Left renal pelvis (tissue), 4 donors: ENCODE measurements at places on chromosomes 2 and 18. TPM values are rescaled to one million over a fixed set of nuclear protein-coding genes. Genes with fewer than 3 reads are reported as not detected.

DNA sequence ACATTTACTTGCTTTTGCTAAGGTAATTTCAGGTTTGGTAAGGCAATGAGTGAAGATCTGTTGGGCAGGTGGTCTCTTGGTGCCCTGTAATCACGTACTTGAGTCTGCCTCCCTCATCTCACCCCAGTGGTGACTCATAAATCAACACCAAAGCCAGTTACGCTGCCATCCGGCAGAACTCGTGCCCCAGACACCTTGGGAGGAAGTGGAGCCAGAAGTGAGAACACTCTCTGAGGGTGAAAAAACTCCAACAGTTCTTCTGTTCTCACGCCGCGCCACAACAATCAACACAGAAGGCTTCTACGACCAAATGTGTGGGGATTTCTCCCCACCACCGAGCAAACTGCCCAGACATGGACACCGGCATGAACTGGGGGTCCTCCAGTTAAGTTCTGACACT is 206.2 kb downstream of the ARL4C start:
- DNase-seq: no peak

The RASGRP3 gene
- polyA plus RNA-seq: 15.3 TPM

- no peak for DNase-seq
Measured at GRCh38 chr18:31103423-31103822, 1.2 kb upstream of the DSC2 start.

- DNase-seq: no peak
Measured at GRCh38 chr18:59671551-59671950, 25.7 kb downstream of the CCBE1 start.

- DNase-seq: no peak
Measured at GRCh38 chr18:13474907-13475545, 251.3 kb downstream of the FAM210A start.

DNA sequence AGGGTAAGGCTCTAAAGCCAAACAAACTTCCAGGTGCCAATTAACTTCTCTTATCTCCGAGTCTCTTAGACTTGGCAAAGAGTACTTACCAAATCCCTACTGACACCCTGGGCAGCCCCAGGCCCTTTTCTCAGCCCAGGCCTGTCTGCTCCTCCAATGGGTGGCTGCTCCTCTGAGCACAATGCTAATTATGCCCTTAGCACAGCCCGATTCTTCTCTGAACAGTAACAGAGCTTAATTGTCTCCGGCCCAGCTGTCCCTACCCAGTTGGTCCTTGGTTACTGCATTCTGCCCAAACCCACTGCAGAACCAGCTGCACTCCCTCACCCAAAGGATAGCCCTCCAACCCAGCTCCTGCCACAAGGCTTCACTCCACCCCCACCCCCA is 110.3 kb downstream of the SMAD7 start:
- no peak for DNase-seq

GRCh38 chr2:72115110-72116080 is 32.3 kb downstream of the CYP26B1 start:
- DNase-seq: no peak

The INHBB gene
- 0.11 TPM for polyA plus RNA-seq

The PLEKHM3 gene
- 14.7 TPM for polyA plus RNA-seq
